ENCODE measurements at places on chromosomes 16 and 17.

DNA sequence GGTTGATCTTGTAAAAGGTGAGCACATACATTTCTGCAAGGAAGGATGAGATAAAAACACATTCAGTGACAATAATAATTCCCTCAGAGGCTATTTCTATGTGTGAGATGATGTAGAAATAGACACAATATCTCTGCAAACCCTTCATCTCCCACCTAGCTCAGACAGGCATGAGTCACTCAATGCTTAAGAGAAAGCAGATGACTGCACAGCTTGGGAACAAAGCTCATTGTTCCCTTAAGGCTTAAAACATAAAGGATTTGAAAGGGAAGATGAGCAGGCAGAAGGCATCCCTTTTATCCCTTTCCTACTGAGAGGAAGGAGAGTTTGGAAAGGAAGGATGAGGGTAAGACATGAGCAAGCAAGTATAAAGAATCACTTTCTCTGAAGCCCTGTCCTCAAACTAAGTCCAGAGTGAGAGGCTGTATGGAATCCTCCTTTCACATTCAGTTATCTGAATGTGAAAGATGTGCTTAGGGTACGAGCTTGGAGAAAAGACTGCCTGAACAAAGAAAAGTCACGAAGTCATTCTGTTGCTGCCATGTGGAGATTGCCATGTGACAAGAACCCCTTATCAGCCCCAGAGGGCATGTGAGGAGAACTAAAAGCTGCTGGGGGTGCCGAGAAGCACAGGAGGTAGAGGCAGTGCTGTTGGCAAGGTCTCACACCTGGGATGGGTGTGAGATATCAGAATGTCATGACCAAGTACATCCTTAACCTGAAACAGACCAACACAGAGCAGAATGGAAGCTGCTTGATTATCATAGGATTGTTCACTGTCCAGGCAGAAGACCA, 58.2 kb downstream of the CNTNAP4 start:
- DNase-seq, result no peak

- DNase-seq, result no peak
These were observed 31.8 kb upstream of the AXIN2 start for GRCh38 chr17:65593092-65593854.

GRCh38 chr17:49779739-49780231, 8.7 kb upstream of the KAT7 start:
- no peak for DNase-seq

GRCh38 chr17:70288540-70289290, 119.4 kb downstream of the KCNJ2 start:
- DNase-seq, result no peak

DNA sequence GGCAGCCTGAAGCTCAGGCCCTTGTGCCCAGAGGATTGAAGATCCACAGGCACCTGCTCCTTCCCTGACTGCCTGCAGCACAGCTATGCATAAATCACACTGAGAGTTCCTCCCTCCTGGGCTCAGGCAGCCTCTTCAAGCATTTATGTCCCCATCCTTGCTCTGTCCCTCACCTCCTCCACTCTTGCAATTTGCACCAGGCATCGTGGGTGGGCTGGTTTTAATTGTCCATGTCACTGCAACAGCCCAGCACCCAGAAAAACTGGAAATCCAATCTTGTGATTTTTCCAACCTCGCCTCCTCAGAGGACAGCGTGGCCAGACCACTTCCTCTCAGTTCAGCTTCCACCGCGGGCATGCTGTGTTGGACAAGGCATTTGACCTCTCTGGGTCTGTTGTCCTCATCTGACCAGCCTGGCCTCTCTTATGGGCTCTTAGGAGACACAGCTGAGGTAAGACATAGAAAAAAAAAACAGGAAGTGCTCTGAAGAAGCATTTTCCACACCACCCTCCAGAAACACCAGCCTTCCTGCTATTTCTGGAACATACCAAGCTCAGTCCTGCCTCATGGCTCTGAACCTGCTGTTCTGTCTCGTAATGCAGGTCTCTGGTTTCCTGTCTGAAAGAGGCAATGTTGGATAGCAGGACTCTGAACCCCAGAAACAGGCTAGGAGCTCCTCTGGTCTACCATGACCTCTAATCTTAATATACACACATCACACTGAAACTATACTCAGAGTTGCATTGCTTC, 8.3 kb downstream of the TMEM114 start:
- DNase-seq, result no peak

DNA sequence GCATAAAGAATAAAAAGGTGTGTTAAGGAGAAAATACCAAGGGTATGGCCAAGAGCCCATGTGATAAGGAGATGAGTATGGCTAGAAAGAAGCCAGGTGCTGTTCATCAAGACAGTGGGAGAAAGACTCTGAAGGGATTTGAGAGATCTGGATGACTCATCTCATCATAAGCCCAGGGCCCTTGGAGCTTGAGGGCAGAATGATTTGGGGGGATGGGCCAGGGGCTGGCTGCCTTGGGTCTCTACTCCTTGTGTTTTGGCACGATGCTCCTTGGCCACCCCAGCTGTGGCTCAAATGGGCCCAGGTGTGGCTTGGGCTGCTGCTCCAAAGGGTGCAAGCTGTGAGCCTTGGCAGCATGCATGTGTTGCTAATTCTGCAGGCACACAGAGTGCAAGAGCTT, 14.5 kb upstream of the TNFRSF13B start:
- DNase-seq, result no peak

- DNase-seq, result no peak
These were observed 50.3 kb upstream of the TOX3 start for GRCh38 chr16:52597073-52597771.

DNA sequence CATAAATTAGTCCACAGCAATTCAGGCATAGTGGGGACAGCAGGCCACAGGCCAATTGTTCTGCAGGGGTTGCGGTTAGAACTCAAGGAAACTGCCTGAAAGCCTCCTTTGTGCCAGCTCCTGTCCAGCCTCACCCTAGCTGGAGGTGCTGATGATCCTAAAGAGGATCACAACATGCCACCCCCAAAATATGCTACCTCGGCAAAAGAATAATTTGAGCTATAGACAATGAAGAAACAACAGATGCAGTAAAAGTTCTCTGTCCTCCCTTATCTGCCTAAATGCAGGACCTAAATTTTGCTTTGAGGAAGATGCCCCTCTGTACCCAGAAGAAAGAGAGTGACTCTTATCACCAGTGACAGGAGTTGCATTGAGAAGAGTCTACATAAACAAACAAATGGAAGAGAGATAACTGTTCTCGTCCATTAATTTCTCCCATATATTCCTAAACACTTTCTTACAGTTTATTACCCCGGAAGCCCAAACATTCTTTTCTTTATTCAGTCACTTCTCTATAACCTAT, 14.7 kb downstream of the ALOX15 start:
- no peak for DNase-seq

- DNase-seq, result no peak
These were observed 15.2 kb downstream of the NUP93 start for GRCh38 chr16:56744996-56745640.

GRCh38 chr16:79982862-79983261, 382.3 kb upstream of the MAF start:
- no peak for DNase-seq

DNA sequence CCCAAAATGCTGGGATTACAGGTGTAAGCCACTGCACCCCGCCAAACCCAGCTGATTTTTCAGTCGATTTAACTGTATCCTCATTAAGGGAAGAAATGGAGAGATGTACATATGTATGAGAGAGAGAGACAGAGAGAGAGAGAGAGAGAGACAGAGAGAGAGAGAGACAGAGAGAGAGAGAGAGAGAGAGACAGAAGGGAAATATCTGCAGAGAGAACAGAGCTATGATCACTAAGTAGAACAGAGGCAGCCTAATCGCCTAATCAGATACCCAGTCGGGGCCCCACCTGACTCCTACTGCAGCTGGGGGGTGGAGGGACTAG, 70.0 kb downstream of the RBBP6 start:
- no peak for DNase-seq

- DNase-seq, result no peak
These were observed 35.5 kb upstream of the TMEM92 start for GRCh38 chr17:50238601-50239280.

DNA sequence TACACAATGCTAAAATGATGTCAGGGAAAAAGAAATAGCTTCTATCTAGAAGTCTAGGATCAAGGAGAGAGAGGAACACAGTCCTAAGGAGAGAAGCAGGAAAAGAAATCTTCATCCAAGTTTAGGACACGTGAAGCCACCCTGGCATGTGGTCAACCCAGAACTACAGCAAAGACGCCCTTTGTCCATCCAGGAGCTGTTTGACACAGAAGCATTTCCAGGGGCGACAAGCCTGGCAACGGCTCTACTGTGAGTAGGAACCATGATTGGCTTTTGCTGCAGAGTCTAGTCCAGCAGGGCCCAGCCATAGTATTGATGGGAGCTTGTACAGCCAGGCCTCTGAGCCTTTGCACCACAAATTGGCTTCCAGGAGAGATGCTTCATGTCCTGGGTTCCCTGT, 185.4 kb upstream of the RPL38 start:
- no peak for DNase-seq

GRCh38 chr16:15757630-15758251, 99.1 kb downstream of the MYH11 start:
- DNase-seq, result no peak

DNA sequence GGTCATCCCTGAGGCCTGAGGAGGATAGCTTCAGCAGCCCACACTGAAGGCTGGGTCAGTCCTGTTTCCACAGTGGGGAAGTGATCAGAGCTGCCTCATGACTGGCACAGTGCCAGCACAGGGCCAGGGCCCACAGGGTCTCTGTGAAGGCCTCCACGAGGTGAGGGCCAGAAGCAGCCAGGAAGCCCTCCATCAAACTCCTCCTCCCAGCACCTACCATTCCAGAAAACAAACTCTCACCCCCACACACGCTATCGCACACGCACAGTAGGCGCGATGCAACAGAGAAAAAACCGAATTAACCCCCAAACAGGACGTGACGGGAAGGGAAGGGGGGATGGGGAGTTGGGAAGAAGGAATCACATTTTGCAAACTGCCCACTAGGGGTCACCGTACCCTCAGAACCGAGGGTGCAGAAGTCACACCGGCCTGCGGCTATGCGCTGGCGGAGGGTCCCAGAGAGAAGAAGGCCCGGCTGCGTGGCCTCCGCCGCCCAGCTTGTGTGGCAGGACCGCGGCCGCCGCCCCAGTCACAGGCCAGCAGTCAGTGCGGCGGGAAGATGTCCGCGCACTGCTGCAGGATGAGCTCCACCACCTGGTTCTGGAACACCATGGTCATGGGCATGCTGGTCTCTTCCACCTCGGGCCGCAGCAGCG, 37.6 kb downstream of the ARHGAP27 start:
- no peak for DNase-seq

DNA sequence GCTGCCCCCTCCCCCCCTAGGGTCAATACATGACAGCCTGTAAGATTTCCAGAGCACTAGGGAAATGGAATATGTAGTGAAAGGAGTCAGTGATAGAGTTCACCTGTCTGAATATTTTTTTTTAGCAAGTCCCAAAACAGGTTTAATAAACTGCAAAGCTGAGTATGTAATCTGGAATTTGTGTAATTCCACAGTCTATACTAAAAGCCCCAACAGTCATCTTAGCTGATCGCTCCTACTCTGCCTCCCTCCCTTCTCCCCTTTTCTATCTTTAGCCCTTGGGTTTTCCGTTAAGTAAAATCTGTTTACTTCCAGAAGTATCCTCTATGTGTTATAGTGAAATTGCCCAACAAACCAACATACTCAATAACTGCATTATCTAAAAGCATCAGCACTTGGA, 3.5 kb downstream of the CDH13 start:
- no peak for DNase-seq

GRCh38 chr17:60493847-60494321, 32.2 kb downstream of the APPBP2 start:
- DNase-seq, result no peak

GRCh38 chr17:62017496-62017895, 47.6 kb downstream of the MED13 start:
- DNase-seq, result no peak

DNA sequence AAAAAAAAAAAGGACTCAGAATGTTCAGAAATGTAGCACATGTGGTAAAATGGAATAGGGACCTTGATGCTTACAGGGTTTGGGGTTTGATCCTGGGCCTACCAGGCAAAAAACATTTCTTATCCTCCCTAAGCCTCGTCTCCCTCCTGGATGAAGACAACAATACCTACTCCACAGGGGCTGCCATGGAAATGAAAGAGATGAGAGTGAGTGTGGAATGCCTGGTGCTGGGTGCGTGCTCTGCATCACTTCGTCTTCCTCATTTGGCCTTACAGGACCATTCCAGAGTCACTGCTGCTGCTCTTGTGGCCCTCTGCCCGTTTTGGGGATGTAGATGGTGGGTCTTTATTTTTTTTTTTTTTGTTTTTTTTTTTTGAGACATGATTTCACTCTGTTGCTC, 692.9 kb upstream of the EEF2KMT start:
- no peak for DNase-seq

DNA sequence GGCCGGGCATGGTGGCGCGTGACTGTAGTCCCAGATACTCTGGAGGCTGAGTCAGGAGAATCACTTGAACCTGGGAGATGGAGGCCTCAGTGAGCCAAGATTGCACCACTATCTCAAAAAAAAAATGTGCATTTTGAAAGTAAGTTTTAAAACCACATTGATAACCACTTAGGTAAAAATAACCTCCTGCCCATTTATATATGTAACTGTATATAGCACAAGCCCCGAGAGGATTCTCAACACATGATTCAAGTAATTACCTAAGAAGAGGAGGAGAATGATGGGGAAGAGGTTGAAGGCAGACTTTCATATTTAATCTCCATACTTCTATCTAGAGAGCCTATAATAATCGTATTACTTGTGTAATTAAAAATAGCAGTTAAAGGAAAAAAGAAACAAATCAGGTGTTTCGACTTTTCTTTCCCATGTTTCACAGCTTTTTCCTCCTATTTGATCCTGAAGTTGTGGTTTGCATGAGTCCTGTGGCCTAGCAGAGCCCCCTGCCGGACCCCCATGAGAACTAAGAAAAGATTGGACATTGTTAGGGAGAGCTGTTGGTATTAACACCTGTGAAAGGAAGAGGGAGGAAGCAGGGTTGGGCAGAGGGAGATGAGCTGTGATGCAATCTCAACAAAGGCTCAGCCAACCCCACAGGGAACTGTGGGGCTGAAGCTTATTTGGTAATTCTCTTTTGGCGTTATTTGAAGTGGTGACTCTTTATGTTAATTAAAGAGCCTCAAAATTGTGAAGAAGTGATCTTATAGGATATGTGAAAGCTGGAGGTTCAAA, 22.1 kb downstream of the PMFBP1 start:
- no peak for DNase-seq

DNA sequence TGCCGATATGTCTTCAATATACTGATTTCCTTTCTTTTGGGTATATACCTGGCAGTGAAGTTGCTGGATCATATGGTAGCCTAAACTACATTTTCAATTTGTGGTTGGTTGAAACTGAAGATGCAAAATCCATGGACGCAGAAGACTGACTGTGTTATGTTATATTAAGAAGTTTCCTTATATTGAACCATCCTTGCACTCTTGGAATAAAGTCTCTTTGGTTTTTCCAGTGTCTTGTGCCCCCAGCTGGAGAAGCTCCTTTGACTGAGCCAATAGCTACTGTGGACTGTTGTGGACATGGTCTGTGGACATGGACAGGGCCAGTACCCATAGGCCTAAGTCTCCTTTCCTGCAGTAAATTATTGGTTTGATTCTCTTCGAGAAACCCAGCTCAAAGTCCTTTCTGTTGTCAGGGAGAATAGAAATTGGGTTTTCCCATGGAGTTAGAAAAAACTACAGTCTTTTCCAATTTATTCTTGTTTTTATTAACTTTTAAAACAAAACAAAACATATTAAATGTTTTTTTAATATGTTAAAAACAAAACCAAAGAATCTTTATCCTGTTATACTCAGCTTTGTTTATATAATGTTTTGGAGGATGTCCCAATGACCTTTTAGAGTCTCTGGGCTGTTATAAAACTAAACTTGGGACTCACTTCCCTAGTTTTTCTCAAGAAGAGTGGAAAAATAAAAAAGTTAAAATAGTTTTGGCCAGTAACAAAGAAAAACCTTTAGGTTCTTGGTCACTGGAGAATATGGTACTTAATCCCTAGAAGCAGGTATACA, 15.2 kb upstream of the IL34 start:
- DNase-seq, result no peak
